Stimulated activated CD8-positive, alpha-beta memory T cell treated with anti-CD3 and anti-CD28 coated beads, Interleukin-4, amount 100 ng/mL, for 1 hour (primary cell): ENCODE measurements at places on chromosomes 12 and 14.

DNA sequence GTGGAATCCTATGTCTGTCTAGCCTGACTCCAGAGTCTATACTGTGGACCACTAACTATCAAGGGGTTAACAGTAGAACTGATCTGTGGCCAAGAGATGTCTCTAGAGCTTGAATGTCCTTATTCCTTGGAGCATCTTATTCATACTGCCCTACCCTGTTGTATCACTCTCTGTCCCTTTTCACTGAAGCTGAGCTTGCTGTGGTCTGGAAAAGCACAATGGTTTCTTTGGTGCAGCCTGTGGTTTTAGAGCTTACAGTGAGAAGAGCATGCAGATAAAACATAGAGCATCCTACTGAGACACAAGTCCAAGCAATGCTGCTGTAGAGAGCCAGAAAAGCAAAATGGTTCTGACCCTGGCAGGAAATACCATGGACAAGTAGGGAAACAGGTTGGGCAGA is 367.0 kb upstream of the ATP2B1 start:
- DNase-seq = no peak

- DNase-seq = no peak
Measured at GRCh38 chr14:103393676-103394626, 8.7 kb downstream of the MARK3 start.

DNA sequence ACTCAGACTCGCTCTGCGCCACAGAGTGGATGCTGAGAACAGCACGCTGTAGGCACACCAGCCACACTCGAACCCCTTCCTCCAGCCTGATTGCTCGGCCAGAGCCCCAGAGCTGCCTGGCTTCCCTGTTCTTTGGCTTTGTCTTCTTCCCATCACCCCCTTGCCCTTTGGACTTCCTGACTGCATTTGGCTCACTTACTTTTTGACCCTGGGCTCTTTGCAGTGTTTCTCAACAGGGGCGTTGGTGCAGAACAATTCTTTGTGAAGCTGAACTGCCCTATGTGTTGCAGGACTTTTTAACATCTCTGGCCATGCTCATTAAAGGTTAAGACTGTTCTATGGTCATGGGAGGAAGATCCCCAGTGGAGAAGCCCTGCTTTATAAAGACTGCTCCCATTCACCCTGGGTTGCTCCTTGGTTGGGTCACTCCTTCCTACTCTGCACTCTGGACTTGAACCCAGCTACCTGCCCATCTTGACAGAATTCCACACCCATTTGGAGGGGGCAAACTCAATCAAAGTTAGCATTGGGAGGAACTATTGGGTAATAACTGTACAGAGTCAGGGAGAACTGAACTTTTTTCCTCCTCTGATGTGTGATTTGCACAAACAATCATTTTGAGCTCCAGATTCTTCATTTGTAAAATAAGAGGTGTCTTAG is 127.7 kb upstream of the PLEKHG7 start:
- no peak for DNase-seq

GRCh38 chr14:95467657-95468056 is 48.8 kb downstream of the SYNE3 start:
- no peak for DNase-seq

- no peak for DNase-seq
Measured at GRCh38 chr14:23877538-23878180, 75.9 kb upstream of the DHRS4 start.

- DNase-seq = no peak
Measured at GRCh38 chr14:50762001-50762930, 68.7 kb downstream of the NIN start.

- no peak for DNase-seq
Measured at GRCh38 chr12:42666671-42667243, 77.2 kb upstream of the PRICKLE1 start.

DNA sequence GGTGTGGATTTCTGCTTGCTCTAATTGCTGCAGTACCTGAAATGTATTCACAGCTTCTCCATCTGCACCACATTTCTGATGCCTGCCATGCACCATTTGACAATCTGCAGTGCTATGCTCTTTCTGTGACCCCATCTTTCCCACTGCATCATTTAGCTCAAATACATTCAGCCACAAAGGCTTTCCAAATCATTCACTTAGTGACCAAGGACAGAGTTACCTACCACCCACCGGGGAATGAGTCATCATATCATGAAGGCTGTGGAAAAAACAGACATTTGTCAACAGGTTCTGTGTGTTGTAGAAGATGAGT is 465.5 kb upstream of the ATP2B1 start:
- no peak for DNase-seq

- no peak for DNase-seq
Measured at GRCh38 chr14:63478010-63478409, 65.2 kb downstream of the PPP2R5E start.

DNA sequence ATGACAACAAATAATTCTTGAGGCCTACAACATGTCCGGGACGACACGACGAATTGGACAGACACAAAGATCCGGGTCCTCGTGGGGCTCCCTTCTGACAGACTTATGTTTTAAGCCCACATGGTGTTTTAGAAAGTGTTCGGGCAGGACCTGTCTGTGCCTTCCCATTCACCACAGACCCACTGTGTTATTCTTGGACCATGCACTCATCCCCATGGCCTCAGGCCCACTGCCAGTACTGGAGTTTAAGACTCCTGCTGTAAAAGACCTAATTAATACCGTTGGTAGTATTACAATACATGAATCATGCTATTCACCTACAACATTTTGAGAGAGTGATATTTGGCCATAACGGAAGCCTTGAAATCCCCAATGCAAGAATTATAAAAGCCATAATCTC is 20.0 kb downstream of the SLC15A4 start:
- DNase-seq = no peak

- no peak for DNase-seq
Measured at GRCh38 chr12:129378496-129378895, 525.2 kb downstream of the GLT1D1 start.

DNA sequence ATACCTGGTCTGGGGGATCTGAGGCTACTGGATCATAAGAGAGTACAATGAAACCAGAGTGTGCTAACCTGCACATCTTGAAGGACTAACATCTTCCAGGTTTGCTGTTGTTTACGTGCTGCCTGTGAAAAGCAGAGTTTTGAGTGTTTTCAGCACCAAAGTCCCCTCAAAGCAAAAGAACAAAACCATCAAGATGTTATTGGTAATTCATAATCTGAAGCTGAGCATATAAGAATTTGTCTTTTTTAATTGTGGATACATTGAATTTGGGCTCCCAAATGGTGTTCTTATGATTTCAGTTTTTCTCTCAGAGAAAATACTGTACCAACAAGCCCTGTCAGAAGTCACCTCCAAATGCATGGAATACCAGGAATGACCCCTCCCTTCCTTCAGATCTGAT is 110.2 kb downstream of the BTG1 start:
- DNase-seq = no peak

DNA sequence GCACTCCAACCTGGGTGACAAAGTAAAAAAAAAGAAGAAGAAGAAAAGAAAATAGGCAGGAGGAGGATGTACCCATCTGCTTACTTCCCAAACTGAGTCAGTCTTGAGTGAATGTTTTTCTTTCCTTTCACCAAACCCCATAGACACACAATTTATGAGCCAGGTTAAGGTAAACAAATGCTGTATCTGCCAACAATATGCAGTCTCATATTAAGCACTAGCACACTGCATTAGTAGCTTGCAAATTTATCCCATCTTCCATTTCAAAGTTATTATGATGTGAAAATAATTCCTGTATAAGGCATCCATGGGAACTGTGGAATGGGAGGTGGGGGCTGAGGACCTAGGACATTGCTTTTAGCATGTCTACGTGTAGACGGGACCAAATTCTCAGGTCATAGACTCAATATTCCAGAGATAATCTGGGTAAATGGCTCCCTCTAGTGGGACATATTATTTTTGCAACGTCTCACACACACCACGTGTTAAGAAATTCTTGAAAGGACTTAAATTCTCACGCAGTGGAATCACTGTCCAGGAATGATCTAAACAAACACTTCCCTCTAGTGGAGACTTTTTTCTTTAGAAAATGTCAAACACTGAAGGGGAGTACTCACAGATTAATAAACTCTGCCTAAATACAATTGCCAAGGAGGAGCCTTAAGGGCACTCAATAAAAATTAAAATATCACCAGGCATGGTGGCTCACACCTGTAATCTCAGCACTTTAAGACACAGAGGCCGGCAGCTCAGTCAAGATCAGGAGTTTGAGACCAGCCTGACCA is 17.1 kb upstream of the OR10P1 start:
- no peak for DNase-seq

- DNase-seq = no peak
Measured at GRCh38 chr12:51669271-51669670, 78.2 kb downstream of the SCN8A start.

DNA sequence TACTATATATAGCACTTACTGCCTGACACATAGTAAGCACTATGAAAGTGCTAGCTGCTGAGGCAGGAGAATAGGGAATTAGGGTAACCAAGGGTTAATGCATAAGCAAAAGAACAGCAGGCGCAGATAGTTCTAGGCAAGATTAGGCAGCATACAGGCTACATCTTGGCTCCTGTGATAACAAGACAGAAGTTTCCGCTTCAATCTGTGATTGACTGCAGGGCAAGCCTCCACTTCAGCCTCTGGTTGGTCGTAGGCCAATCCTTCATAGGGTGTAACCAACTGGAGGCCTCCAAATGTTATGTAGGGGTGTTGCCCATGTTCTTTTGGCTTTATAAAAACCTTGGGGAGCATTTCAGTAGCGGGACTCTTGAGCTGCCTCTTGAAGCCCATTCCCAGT is 46.9 kb downstream of the KLHL28 start:
- no peak for DNase-seq

- DNase-seq = no peak
Measured at GRCh38 chr14:64410084-64410774, 22.1 kb downstream of the MTHFD1 start.

- DNase-seq = no peak
Measured at GRCh38 chr14:94372021-94372605, 16.3 kb downstream of the SERPINA1 start.

- no peak for DNase-seq
Measured at GRCh38 chr12:2856051-2856450, 788 bp downstream of the TEX52 start.

DNA sequence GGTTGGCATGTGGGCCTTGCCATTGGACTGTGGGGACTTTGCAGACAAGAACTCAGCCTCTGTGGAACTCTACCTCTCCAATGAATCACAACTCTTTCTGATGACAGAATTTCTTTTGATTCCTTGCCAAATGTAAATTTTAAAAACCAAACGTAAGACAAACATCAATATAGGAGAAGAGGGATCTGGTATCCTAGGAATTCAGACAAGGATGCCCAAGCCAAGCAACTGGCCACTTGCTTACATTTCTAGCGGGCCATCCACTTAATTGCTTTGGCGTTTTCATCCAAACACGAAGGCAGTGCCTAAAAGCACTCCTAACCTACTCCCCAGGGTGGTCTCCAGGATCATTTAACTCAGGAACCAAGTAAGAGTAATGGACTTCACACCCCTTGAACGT is 23.4 kb upstream of the RAB35 start:
- no peak for DNase-seq

DNA sequence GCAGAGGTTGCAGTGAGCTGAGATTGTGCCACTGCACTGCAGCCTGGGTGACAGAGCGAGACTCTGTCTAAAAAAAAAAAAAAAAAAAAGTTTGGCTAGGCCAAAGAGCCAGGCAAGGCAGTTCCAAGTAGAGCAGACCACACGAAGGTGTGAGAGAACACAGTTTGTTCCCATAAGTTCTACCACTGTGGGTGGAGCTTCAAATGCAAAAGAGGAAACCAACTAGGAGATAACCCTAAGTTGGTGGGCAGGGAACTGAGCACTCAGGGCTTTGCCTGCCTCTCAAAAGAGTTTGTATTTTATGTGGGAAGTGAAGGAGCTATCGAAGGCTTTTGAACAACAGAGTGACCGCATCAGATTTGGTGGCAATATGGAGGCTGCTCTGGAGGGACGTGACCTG is 15.1 kb downstream of the SOCS2 start:
- DNase-seq = no peak

DNA sequence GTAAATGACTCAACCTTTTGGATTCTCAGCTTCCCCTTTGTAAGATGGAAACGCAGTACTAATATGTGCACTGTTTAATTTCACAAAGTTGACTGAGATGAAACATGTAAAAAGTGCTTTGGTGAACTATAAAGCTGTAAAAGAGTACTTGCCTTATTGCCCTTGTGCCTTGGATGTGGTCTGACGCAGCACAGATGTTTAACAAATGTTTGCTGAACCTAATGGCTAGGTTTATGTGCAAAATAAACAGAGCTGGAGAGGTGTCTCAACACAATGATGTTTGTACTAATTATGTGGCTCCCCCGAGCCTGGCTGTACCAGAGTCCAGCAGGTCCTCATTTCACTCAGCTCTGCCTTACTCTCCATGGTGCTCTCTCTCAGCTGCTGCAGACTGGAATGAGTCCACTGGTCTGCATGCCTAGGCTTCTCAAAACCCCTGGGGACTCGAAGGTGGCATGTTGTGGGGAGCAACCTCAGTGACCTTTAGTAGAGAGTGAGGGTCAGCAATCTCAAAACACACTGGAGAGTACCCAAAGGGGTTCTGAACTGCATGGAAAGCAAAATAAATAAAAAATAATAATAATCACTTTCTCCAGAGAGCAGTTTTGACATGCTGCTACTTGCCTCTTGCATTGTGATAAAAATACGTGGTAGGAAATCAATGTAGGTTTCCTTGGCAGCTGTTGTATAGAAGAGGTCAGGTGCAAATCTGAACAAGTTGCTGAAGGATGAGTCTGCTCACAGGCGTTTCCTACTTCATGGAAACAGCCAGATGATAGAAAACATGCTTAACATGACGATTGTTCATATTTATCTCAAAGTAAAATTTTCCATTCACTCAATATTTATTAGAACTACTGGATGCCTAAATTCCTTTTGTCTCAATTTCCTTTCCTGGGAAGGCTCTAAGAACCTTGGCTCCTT is 8.5 kb upstream of the AMIGO2 start:
- DNase-seq = no peak

- no peak for DNase-seq
Measured at GRCh38 chr14:51018521-51018920, 74.2 kb upstream of the PYGL start.

- no peak for DNase-seq
Measured at GRCh38 chr12:2988494-2988893, 29.3 kb downstream of the TEAD4 start.

GRCh38 chr12:42285431-42285830 is 40.5 kb downstream of the ZCRB1 start:
- DNase-seq = no peak

DNA sequence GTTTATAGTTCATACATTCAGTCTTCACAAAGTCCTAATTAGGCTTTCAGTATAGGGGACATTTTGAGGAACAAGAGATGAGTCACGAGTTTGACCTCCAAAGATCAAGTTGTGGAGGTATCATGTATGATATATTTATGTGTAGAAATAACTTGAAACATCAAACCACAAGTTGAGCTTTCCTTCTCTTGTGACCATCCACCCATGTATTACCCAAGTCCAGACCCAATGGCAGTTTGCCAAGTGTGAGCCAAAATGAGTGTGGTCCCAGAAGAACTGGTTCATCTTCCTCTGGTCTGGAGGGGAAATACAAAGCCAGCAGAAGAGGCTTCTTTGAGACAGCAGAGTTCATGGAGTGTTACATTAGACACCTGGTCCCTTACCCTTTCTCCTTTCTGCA is 104.9 kb downstream of the ATP23 start:
- DNase-seq = no peak
